ENCODE measurements at places on chromosomes 3 and 15.

GRCh38 chr3:57815036-57815435 lies 58.9 kb downstream of the SLMAP start:
- no peak for DNase-seq

DNA sequence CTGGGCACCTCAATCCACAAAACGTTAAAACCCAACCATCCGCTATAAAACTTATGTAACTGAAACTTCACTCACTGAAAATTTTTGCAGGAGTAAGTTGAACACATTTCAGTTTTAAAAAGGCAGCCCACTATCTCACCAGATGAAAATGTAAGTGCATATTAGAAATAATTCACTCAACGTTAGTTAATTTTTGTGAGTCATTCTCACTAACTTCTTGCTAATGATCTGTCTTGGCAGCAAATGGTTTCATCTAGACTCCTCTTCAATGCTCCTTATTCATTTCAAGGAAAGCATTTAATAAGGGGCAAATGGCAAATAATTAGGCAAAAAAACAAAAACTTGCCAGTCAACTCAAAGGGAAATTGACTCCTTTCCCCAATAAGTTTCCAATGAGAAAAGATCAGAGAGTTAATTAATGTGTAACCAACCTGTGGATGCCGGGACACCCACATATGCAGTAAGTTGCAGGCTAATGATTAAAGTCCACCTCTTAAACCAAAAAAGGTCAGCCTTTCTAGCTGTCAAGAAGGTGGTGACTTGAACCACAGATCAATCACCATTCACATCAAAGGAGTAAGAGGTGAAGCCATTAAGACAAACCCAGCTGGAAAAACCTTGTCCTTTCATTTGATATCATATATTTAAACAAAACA lies 22.9 kb upstream of the PRICKLE2 start:
- no peak for DNase-seq

DNA sequence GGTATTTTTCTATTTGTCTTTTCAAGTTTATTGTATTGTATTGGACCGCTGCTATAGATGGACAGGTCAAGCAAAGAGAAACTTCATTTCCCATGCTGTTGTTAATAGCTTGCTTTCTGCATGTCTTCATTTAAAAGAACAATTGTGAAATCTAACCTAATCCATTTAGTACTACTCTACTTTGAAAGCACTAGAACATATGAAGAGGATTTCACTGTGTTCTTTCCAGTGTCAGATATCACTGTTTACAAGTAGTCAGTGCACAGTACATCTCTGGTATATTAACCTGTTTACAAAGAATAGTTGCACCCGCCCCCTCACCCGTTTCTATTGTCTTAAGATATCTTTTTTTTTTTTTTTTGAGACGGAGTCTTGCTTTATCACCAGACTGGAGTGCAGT lies 21.8 kb upstream of the EDEM1 start:
- DNase-seq = no peak

DNA sequence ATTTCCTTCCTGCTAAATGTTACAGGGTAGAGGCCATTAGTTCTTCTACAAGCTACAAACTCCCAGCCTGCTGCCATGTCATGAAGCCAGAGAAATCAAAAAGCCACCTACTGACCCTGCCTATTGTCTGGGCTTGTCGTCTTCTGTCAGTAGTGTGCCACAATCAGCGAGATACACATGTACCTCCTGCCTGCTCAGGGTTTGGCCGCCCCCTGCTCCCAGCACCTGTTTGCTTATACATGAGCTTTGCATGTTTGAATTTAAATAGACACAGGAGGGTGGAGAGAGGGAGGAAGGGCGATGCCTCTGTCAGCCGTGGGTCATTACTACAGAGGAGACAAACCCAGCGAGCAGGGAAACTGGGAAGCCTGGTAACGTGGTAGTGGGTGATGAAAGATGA lies 106.1 kb downstream of the ROBO2 start:
- no peak for DNase-seq

DNA sequence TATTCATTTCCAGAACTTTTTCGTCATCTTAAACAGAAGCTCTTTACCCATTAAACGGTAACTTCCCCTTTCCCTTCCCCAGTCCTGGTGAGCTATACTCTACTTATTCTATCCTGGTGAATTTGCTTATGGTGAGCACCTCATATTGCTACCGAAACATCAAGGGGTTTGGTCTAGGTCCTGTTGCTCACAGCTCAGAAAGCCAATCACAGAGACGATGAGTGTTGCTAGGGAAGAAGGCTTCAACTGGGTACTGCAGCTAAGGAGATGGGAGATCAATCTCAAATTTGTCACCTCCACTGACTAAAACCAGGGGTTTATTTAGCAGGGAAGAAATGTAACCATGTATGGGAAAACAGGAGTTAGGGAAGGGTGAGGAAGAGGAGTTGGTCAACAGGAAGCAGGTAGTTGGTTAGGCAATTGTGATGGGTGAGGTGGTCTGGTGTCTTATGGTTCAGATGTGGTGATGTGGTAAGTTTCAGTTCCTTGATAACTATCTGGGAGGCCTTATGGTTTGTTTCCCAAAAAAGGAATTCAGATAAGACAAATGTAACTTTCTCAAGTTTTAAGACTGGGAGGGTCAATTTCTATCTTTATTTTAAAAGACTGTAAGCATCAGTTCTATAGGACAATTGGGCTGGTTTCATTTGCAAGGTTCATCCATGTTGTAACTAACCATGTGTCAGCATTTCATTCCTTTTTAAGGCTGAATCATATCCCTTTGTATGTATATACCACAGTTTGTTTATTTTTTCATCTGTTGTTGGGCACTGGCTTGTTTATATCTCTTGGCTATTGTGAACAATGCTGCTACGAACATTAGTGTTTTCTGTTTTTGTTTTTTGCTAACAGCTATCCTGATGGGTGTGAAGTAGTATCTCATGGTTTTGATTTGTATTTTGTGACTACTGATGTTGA lies 24.3 kb downstream of the ARHGAP11B start:
- DNase-seq = no peak

GRCh38 chr3:197337656-197338055 lies 39.2 kb upstream of the DLG1 start:
- no peak for DNase-seq
